ENCODE measurements at places on chromosomes 13 and 19.

GRCh38 chr13:21048901-21049698, 12.3 kb downstream of the LATS2 start:
- no peak for DNase-seq

- no peak for DNase-seq
Observed at GRCh38 chr13:76556627-76557026, 329.6 kb downstream of the KCTD12 start.

DNA sequence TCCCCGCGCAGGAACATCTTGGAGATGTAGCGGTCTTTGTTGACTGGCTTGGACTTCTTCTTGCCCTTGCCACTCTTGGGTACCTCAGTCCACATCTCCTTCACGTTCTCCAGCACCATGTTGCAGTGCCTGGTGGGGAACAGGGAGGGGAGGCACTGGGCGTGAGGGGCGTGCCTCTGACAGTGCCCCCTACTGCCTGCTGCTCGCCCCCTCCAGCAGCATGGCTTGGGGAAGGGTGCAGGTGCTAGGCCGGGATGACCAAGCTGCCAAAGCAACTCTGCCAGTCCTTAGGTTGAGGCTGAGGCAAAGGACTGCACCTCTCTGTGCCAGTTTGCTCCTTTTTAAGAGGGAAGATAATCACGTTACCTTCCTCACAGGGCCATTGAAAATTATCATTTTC, 4.2 kb downstream of the SNRPD2 start:
- DNase-seq = no peak

DNA sequence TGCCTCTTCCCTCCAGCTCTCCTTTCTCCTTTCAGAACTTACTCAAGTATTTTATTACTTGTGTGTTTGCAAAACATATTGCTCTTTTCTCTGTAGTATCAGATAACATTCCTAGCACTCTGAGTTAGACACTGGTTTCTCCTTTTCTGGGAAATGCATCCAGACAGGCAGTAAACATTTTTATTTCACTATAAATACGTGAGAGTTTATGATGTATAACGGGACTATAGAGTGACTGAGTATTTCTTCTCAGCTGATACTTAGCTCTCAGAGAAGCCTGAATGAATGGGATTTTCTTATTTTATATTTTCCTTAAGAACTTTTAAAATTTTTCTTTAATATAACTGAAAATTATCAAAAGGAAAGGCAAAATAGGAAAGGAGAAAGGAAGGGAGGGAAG, 211.2 kb upstream of the EDNRB start:
- no peak for DNase-seq

- no peak for DNase-seq
Observed at GRCh38 chr13:42272804-42273175, 838 bp downstream of the AKAP11 start.

GRCh38 chr13:32142115-32142514, 110.5 kb downstream of the FRY start:
- no peak for DNase-seq

DNA sequence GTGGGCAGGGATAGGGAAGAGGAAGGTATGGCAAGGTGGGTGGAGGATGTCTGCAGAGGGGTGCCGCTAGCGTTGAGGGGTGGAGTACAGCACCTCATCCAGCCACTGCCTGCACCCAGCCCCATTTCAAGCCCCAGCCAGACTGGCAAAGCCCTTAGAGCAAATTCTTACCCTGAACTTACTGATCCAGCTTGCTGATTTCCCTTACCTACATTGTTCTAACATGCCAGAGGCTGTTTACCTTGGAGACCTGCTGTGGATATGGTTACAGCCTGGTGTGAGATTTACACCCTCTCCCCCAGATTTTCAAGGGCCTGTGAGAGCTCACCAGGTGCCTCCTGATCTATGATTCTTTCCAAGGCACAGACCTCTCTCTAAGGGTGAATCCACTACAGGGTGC, 86.0 kb downstream of the ZNF726 start:
- no peak for DNase-seq

DNA sequence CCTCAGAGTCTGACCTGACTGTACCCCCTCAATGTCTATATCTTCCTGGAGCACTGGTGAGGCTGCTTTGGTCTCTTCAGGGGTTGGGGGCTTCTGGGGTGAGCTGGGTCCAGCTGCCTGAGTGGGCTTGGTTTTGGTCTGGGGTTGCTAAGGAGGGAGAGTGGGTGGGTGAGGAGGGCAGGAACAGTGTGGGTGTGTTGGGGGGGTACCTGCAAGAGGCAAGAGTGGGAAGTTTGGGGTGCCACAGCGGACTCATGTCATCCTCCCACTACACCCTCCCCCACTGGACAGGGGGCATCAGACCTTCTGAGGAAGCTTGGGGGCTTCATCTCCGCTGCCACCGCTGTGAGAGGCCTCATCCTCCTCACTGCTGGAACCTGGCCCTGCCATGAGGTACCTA, 13.6 kb downstream of the ZNF575 start:
- DNase-seq = no peak

- DNase-seq = no peak
Observed at GRCh38 chr13:23753458-23753857, 135.7 kb downstream of the MIPEP start.

- DNase-seq = no peak
Observed at GRCh38 chr13:67228916-67229315, 1.2 kb downstream of the PCDH9 start.

DNA sequence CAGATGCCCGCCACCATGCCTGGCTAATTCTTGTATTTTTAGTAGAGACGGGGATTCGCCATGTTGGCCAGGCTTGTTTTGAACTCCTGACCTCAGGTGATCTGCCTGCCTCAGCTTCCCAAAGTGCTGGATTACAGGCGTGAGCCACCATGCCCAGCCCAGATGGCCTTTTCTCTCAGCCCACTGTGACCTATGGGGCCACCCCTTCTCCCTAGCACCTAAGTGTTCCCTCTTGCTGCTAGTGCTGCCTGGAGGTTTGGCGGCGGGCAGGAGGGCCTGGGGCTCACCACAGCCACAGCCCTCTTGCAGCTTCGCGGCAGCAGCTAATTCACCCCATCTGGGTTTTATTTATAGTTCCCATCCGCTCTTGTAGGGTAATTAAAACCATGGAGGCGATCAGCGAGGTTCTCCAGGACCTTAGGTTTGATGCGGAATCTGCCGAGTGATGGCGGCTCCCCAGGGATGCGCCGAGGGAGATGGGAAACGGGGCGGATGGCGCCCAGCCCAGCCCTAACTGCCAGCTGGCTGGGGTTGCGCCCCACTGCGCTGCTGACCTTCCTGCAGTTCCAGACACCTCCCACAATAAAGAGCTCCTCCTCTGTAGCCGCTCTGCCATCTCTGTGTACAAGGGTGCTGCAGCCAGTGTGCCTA, 3.3 kb downstream of the REX1BD start:
- no peak for DNase-seq

GRCh38 chr13:76803831-76804230, 82.4 kb downstream of the KCTD12 start:
- DNase-seq = no peak

DNA sequence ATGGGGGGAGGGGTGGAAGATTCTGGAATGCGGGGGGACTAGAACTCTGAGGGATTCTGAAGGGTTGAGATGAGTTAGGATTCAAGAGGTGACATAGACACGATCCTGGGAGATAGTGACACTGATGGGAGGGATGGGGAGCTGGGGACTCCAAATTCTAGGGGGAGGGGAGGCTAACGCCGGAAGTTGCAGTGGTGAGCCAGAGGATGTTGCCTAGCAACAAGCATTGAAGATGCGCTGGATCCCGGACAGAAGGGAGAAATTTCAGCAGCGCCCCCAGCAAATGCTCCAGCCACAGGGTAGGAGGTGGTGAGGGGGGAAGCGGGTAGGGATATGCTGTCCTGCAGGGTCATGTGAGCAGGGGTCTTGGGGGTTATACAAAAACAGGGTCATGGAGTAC, 6.9 kb upstream of the LTBP4 start:
- DNase-seq = no peak

GRCh38 chr13:64505336-64505910, 2724.7 kb downstream of the PCDH9 start:
- DNase-seq = no peak

DNA sequence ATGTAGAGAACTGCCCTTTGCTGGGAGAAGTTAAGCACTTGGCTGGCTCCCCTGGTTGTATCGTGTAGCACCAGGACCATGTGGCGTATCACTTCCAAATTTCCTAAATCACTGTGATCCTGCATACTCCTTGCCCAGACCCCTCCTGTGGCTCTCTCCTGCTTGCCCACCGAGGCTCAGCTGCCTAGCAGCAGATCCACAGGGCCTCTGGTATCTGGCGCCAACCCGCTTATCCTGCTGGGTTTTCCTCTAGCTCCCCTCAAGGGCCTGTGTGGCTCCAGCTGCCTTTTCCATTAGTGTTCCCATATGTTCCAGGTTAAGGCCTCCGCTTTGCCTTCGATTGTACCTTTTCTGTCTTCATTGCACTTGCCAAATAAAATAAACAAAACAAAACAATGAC, 16.5 kb downstream of the LRCH1 start:
- DNase-seq = no peak

DNA sequence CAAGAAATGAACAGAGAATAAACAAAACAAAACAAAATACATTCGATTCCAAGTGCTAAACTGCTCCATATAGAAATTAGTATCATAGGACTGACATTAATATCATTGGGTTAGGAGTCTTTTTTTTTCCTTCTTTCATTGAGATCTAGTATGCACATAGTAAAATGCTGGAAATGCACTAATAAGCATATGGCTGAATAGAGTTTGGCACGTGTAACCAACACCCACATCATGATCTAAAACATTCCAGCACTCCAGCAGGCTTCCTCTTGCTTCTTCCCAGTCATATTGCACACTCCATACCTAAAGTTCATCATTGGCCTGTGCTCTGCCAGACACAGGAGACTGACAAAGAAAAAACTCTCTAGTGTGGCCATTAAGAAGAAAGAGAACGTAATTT, 117.5 kb downstream of the POU4F1 start:
- DNase-seq = no peak

- no peak for DNase-seq
Observed at GRCh38 chr13:33730147-33730546, 87.8 kb upstream of the RFC3 start.

DNA sequence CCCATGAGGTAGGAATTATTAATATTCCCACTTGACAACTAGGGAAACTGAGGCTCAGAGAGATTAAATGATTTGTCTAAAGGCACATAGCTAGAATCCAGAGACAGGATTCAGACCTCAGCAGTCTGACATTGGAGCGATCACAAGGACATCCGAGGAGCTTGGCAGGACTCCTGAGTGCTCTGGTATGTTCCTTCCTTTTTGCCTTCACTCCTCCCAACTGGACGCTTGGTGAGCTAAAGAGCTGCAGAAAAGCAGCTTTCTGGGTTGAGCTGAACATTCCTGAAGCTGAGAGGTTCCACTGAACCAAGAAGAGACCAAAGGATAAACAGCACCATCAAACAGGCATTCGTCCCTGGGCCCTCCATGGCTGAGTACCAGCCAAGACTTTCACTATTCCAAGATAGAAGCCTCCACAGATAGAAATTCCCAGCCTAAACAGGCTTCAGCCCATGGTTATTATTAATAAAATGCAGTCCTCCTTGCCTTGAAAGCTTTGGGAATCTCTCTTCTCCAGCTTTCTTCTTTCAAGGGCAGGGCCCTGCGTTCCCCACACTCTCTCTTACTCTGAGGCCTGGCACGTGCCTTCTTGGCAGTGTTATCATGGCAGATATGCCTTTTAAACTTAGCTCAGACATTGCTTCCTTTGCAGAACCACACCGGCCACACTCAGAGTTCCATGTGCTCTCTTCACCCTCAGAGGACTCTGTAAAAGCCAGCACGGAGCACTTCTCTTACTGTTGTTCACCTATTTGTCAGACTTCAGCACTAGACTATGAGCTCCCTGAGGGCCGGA, 97.1 kb downstream of the CYSLTR2 start:
- DNase-seq = no peak

DNA sequence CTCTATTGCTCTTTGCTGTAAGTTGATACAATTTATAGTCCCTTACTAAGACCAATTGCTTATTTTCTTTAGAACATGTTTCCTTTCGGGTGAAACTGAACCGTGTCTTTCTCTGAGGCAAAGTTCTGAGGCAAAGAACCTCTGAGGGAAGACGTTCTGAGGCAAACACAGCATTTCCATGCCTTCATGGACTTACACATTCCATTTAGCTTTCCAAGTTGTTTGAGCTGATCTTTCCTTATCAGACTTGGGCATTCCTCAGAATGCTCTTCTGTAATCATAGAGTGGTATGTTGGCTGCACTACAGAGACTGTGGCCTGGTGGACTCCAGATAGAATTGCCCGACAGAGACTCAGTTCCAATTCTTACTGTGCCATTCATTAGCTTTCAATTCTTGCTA, 579.1 kb downstream of the KCTD12 start:
- DNase-seq = no peak

GRCh38 chr13:80265348-80265747, 75.6 kb downstream of the SPRY2 start:
- no peak for DNase-seq

DNA sequence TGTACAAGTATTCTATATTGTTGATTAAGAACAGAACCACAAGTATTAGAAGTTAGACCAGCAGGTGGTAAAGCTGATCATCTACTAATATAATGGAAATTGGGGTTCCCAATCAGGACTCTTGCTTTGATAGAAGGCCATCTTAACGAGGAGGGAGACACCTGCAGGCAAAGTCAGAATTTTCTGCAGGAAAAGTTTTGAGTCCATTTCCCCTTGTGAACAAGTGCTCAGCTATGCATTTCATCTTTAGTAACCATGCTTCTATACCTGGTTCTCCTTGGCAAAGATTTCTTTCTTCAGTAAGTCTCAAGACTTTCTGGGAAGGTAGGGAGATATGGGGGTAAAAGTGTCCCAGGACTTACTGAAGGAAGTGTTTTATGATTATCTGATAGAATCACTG, 36.1 kb upstream of the USPL1 start:
- DNase-seq = no peak

DNA sequence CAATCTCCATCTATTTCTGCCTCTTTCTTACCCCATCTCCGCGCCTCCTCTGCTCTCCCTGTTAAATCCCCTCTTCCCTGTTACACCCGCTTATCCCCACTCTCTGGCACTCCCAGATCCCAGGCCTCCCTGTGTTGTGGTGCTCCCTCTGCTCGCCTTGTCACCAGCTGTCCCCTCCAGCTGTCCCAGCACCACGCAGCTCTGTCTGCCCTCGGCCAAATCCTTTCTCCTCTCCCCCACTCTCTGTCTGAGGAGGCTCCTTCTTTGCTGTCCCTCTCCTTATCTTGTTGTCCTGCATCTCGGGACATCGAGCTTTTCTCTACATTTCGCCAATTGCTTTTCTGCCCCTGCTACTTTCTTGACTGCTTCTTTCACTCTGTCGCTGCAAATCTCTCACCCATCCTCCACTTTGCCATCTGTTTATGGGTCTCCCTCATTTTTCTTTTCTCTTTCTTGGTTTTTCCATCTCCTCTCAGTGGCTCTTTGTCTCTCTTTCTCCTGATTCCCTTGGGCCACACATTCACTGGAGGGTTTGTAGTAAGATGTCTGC, 941 bp downstream of the ZNF160 start:
- no peak for DNase-seq

GRCh38 chr19:56350416-56351045, 35.9 kb upstream of the ZSCAN5A start:
- no peak for DNase-seq
